A549 treated with dexamethasone at 1 μM for 4 hours (cell line): ENCODE measurements at places on chromosomes 13 and 19. TPM values are rescaled to one million over a fixed set of nuclear protein-coding genes. Genes with fewer than 3 reads are reported as not detected.

Gene CABP5
- total RNA-seq = not detected in 5 replicates

Gene ZSCAN18
- total RNA-seq = 1.3 to 3.6 TPM (median 2.2 TPM) in 5 replicates

Gene IRGC
- total RNA-seq = not detected in 5 replicates

Gene KLK11
- total RNA-seq = 0.12 TPM in 1 of 5 replicates, not detected in the others

Gene PRRG2
- total RNA-seq = 0.62 to 0.97 TPM (median 0.64 TPM) in 5 replicates

Gene PLIN4
- 0.05 to 0.20 TPM (median 0.12 TPM) in 5 replicates for total RNA-seq

Gene FSD1
- 6.7 to 8.0 TPM (median 7.6 TPM) in 5 replicates for total RNA-seq

Gene GNG8
- not detected in 5 replicates for total RNA-seq

Gene KCNJ14
- 1.1 to 2.1 TPM (median 1.2 TPM) in 5 replicates for total RNA-seq

Gene TEAD2
- 14.1 to 19.5 TPM (median 17.1 TPM) in 5 replicates for total RNA-seq

Gene HMG20B
- total RNA-seq = 35.1 to 62.3 TPM (median 55.6 TPM) in 5 replicates

Gene KLK10
- total RNA-seq = 0.21 to 0.53 TPM (median 0.31 TPM) in 5 replicates

Gene TSSK6
- 1.0 to 2.1 TPM (median 1.6 TPM) in 5 replicates for total RNA-seq

Gene KLK12
- not detected in 5 replicates for total RNA-seq

Gene FFAR1
- 0.06 TPM in 1 of 5 replicates, not detected in the others for total RNA-seq

Gene NMRK2
- not detected in 5 replicates for total RNA-seq

Gene SRRM5
- total RNA-seq = 0.43 to 1.1 TPM (median 0.86 TPM) in 5 replicates
